ENCODE measurements at places on chromosomes 2 and 18.

- no peak for DNase-seq
Observed at GRCh38 chr2:52835909-52836308, 931.7 kb upstream of the CHAC2 start.

DNA sequence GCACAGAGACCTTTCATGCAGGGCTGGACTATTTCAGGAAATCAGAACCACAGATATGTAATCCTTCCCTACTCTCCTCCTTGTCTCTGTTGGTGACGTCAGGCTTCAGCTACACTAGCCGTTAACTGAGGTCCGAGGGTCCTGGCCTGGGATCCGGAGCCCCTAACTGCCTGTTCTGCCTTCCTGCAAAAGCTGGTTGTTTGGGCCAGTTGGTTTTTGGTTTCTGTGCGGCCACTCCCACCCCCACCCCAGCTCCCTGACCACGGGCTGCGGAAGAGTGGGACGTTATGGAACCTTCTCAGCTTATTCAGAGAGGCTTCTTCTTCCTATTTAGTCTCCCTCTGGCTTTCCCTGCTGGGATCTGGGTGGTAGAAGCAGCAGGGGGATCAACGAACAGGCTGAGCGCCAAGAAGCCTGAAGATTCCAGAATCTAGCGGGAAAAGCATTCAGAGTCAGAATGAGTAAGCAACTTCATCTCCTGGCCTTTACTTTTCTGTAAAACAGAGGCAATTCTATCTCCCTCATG lies 49.3 kb upstream of the ROCK2 start:
- no peak for DNase-seq

GRCh38 chr18:77140439-77141109 lies 8.0 kb upstream of the MBP start:
- no peak for DNase-seq

DNA sequence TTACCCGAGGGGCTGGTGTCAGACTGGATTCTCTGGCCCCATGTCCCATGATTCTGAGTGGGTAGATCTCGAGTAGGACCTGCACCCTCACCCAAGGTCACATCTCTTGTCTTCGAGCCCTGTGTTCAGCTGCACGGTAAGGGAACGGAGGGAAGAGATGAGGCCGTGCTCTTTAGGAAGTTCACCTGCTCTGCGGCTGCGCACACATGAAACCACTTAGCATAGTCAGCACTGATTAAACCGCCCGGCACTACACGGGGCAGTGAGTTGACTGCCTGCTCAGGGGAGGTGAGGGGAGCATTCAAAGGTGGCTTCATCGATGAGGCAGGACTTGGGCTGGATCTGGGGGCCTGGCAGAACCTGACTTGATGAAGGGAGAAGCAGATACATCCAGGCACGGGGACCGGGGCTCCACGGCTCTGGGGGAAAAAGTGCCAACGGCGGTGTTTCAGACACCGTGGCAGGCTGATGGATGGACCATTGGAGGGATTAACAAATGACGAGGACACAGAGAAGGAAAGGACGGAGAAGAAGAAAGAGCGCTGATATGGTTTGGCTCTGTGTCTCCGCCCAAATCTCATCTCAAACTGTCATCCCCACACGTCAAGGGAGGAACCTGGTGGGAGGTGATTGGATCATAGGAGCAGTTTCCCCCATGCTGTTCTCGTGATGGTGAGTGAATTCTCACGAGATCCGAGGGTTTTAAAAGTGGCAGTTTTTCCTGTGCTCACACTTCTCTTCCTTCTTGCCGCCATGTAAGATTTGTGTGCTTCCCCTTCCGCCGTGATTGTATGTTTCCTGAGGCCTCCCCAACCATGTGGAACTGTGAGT lies 248.6 kb downstream of the CYP26B1 start:
- no peak for DNase-seq

GRCh38 chr2:23292024-23292423 lies 93.0 kb upstream of the KLHL29 start:
- no peak for DNase-seq

GRCh38 chr2:32810909-32811495 lies 135.8 kb upstream of the LTBP1 start:
- DNase-seq: no peak

- no peak for DNase-seq
Observed at GRCh38 chr2:173357346-173357745, 2.7 kb downstream of the CDCA7 start.

DNA sequence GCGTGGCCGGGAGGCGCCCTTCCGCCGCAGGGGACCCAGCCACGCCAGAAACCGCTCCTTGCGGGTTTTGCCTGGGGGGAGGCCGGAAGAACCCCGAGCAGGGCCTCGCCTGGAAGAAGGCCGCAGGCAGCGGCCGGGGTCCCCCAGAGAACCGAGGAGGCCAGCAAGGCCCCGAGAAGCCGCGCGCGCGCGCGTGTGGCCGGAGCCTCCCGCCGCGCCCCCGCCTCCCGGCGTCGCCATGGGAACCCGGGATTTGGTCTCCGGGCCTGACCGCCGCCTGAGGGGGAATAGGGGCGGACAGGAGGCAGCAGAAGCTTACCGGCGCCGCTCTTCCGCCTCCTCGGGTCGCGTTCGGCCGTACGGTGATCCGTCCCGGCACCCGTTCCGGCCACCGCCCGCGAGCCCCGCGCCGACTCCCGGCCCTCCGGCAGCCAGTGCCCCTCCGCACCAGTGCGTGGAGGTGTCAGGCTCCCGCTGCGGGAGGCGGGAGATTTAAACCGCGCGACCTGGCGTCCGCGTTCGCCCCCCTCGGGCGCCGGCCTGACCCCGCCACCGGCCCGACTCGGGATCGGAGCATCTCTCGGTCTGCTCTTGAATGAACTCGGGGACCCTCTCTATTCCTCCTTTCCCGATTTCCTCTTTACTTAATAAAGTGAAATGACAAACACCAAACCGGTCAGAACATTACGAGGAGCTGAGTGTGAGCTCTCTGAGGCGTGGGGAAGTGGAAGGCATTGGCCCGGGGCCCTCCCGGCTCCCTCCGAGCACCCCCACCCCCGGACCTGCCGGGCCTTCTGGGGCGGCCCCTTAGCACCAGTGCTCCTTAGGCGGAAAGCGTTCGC lies at the start of gene ICA1L:
Gene ICA1L, minus strand, starts transcription at position 467 of the 842 bp plus-strand sequence. CDS start 42,757 bp downstream, outside the sequence.
- DNase-seq: no peak

DNA sequence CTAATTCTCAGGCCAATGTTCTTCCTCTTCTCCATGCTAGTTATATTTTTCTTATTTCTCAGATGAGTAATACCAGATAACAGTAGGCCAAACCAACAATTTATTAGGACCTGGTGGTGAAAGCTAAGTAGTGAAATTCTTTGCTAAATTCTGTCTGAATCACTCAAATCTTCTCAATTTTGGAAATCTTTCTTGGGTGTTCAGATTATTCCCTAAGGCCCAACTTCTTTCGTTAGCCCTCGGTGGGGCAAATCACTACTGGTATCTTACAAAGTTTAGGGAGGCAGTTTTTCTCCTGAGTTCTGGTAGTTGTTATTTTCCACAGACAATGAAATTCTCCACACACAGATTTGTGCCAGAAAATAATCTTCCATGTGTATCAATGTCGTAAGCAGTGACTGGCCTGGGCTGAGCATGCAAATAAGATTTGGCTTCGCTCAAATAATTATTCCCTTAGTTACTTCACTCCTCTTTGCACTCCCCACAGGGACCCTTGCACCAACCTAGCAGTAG lies 443.5 kb upstream of the SLC14A2 start:
- DNase-seq: no peak

DNA sequence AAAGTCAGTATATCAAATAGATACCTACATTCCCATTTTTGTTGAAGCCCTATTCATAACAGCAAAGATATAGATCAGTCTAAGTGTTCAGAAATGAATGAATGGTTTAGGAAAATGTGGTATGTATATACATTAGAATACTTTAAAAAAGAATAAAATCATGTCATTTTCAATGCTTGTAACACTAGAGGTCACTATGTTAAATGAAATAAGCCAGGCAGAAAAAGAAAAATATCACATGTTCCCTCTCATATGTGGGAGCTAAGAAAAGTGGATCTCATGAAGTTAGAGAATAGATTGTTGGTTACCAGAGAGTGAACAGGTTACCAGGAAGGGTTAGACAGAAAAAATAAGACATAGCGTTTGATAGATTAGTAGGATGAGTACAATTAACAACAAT lies 1111.0 kb upstream of the SLC39A10 start:
- DNase-seq: no peak

All from SW 1271 (cell line).